ENCODE measurements at places on chromosomes 13 and 19.

- DNase-seq, result no peak
These were observed 164.4 kb downstream of the USP12 start for GRCh38 chr13:27007166-27007565.

GRCh38 chr13:111043575-111043982, 71.5 kb upstream of the ARHGEF7 start:
- DNase-seq, result no peak

GRCh38 chr13:109517517-109517916, 268.9 kb downstream of the IRS2 start:
- DNase-seq, result no peak

DNA sequence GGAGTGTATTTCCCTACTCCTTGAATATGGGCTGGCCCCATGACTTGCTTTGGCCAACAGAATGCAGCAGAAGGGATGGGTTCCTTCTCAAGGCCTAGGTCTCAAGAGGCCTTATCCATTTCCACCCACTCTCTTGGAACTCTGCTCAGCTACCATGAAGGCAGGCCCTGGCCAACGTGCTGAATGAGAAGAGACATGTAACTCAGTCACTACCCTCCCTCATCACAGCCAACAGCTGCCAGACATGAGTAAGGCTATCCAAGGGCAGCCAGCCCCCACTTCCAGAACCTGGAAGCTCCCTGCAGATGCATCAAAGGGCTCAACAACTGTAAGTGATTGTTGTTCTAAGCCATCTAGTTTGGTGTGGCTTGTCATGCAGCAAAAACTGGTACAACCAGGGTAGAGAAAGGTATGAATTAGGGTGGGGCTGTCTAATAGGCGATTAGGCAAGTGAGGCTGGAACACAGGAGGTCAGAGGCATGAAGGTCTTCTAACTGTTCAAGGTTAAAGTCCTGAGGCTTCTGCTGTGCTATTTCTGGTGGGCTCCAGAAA, 1.4 kb upstream of the RASL11A start:
- no peak for DNase-seq

DNA sequence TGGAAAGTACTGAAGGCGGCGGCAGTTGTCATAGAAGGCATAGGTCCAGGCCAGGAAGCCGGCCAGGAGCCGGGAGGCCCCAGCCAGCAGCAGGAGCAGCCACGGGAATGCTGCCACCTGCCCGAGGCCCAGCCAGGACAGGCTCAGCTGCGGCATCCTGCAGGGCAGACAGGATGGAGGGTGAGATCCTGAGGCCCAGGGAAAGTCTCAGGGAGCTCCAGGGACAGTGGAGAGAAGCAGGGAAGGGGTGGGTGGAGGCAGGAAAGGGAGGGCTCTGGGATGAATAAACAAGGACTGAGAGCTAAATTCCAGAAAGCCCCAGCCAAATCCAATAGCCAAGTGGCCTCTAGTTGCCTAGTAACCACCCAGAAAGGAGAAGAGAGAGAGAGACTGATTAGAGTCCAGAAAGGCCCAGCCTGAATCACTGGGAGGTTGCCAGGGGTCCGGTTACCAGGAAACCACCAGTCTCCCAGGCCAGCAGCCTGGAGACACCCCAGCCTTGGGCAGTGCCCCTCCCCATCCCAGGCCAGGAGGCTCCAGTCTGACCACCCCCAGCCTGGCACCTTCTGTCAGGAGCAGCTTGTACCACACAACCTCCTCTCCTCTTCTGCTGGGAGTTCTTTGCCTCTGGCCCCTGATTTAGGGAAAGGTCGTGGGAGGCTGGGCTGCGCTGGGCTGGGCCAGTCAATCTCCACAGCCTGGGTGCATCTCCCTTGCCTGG, 7.5 kb upstream of the OR10H5 start:
- no peak for DNase-seq

DNA sequence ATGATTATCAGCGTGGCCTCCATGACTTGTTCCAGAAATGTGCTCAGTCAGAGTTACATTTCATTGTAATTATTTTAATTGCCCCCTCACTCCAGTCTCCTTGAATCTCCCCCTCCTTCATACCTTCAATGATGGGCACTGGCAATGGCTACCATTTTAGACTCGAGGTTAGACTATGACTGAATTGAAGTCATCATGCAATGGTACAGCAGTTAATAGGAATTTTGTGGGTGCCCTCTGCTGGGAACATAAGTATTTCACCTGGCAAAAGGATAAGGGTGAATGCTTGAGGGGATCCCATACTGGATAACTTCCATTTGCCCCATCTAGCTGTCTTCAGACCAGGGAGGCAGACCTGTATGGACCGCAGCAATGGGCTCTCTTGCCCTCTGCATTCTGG, 32.2 kb upstream of the USP12 start:
- no peak for DNase-seq

DNA sequence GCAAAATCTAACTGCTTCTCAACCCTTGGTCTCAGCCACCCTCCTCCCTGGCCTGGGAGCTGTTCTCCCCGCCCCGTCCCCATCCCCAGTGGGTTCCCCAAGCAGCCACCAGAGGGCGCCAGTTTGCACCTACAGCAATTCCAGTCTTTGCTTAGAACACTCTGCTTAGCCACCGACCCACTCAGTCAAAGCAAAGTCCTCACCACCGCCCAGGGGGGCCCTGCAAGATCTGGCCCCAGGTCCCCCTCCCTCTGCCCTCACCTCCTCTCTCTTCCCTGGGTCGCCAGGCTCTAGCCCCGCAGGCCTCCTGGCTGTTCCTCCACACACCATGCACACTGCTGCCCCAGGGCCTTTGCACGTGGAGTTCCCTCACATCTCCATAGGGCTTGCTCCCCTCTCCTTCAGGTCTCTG, 12.4 kb downstream of the TMEM143 start:
- DNase-seq, result peak; percentile 67

DNA sequence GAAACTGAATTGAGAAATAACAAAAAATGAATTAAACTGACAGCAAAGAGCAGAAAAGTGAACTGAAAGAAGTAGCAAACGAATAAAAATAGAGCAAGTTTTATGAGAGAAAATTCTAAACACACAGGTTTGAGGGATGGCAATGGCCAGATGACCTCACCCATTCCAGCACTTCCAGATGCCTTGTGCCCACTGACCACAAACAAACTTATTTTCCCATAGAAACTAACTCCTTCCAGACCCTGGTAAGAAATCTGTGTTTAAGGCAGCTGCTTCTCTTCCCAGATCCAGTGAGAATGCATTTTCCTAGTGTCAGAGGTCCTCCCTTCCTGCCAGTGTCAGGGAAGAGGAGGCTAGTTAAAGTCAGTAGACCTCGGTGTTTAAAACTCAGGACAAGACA, 51.7 kb downstream of the RXFP2 start:
- DNase-seq, result no peak
